ENCODE measurements at places on chromosomes 16 and 17.

GRCh38 chr17:2814481-2815341, 18.5 kb downstream of the RAP1GAP2 start:
- peak; percentile 77 for DNase-seq

- no peak for DNase-seq
Measured at GRCh38 chr16:71645450-71645849, 19.5 kb downstream of the MARVELD3 start.

GRCh38 chr16:85049706-85050305, 22.2 kb downstream of the KIAA0513 start:
- DNase-seq = no peak

DNA sequence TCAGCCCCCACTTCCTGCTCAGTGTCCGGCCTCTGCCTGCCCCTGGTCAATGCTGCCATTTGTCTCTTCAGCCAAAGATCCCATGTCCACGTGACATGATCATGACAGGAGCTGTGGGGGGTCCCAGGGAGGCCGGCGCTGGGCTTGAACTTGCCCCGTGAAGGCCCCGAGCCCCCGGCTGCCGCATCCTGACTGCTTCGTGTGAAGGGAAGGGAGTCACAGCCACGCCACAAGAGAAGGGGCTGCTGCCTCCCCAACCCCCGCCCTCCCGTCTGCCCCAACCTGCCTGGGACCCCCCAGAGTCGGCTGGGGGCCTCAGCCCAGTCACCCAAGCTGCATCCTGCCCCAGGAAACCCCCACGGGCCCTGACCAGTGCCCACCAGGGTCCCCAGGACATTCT, 14.3 kb upstream of the SSTR5 start:
- DNase-seq = no peak

All from activated T-cell treated with anti-CD3 and anti-CD28 coated beads for 48 hours (primary cell).